ENCODE measurements at places on chromosomes 3 and 15.

GRCh38 chr3:126935756-126936509, 47.0 kb upstream of the PLXNA1 start:
- no peak overlapping the region for H3K4me3 ChIP-seq
- H3K27me3 ChIP-seq = no peaks in the 10 kb centered on the region
- peaks cover 75% of the 10 kb centered on the region for H3K4me1 ChIP-seq
- no peaks in the 10 kb centered on the region for H3K36me3 ChIP-seq
- no peak overlapping the region for H3K27ac ChIP-seq
- no peak for DNase-seq

DNA sequence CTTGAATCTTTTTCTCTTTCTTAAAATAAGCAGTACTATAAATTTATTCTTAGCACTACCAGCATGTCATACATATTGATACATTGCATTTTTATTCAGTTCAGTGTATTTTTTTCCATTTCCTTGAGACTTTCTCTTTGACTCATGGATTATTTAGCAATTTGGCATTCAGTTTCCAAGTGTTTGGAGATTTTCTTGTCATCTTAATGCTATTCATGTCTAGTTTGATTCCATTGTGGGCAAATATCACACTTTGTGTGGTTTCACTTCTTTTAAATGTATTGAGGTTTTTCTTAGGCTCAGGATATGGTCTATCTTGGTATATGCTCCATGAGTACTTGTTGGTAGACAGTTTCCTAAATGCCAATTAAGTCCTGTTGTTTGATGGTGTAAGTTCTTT, 99.5 kb downstream of the CHRNA7 start:
- no peak overlapping the region for H3K27ac ChIP-seq
- H3K36me3 ChIP-seq = no peaks in the 10 kb centered on the region
- H3K4me1 ChIP-seq = no peaks in the 10 kb centered on the region
- H3K4me3 ChIP-seq = no peak overlapping the region
- peaks cover 2% of the 10 kb centered on the region for H3K27me3 ChIP-seq

- no peak for DNase-seq
- no peak overlapping the region for H3K27ac ChIP-seq
- H3K36me3 ChIP-seq = 0 out of 2 replicates have a peak, but pooled peaks cover 2% of the 10 kb centered on the region
- H3K4me1 ChIP-seq = no peaks in the 10 kb centered on the region
- H3K4me3 ChIP-seq = no peak overlapping the region
These were observed 220.5 kb upstream of the SATB1 start for GRCh38 chr3:18645619-18646018.

- no peaks in the 10 kb centered on the region for H3K27me3 ChIP-seq
- no peak for DNase-seq
- H3K4me3 ChIP-seq = no peak overlapping the region
- peak overlapping the region; percentile 2 for H3K27ac ChIP-seq
- peaks cover 51% of the 10 kb centered on the region for H3K36me3 ChIP-seq
These were observed 51.8 kb downstream of the SPRED1 start for GRCh38 chr15:38304481-38304880.

- H3K27ac ChIP-seq = no peak overlapping the region
- no peak overlapping the region for H3K4me3 ChIP-seq
- DNase-seq = no peak
These were observed 179.9 kb downstream of the ZIC1 start for GRCh38 chr3:147589016-147589415.

DNA sequence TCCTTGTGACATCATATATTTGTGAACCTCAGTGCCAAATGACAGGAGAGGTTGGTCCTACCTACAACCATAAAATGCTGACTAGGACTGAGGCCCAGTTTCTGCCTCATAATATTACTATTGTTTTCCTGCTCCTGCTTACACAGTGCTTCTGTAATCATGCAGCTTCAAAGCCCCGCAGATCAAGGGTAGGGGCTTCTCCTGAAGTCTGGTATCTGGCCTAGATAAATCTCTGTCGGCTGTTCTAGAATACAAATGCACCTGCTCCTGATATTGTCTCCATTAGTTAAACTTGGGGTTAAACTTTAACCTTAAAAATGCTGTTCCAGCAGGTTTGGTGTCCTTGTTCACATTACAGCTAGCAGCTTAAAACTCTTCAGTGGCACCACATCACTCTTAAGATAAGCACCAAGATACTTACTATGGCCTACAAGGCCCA, 552.4 kb downstream of the TUSC7 start:
- no peak overlapping the region for H3K27ac ChIP-seq
- no peak overlapping the region for H3K4me3 ChIP-seq
- H3K36me3 ChIP-seq = no peaks in the 10 kb centered on the region
- no peaks in the 10 kb centered on the region for H3K27me3 ChIP-seq
- no peaks in the 10 kb centered on the region for H3K4me1 ChIP-seq

DNA sequence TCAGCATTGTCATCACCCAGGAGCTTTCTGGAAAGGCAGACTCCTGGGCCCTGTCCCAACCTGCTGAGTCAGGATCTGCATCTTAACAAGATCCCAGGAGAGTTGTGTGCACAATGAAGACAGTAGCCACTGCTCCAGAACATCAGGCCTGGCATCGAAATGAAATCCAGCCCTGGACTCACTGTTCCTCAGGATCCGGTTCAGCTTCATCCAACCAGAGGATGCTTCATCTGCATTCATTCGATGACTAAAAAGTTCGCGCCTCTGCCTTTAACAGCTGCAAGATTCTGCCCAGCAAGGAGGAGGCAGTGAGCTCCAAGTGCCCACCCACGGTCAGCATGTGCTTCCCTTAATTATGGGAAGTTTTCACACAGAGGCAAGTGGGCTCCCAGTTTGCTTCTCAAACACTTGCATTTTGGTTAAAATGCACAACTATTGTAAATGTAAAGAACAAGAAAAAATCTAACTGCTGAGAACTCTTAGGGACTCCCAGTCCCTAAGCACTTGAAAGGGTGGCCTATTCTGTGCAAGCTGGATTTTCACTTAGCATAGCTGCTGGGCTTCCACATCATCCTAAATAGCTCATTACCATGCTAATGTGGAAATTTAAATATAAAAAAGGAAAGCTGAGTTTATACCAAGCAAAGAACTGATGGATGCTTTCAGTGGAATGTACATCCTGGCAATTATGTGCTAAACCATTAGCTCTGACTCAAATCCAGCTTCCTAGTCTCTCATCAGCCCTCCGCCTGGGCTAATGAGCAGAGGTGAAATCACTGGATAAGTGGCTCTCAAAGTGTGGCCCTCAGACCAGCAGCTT, 25.5 kb upstream of the ESYT3 start:
- DNase-seq = no peak
- no peak overlapping the region for H3K4me3 ChIP-seq
- peaks cover 16% of the 10 kb centered on the region for H3K36me3 ChIP-seq
- H3K4me1 ChIP-seq = peaks cover 27% of the 10 kb centered on the region
- H3K27ac ChIP-seq = no peak overlapping the region

DNA sequence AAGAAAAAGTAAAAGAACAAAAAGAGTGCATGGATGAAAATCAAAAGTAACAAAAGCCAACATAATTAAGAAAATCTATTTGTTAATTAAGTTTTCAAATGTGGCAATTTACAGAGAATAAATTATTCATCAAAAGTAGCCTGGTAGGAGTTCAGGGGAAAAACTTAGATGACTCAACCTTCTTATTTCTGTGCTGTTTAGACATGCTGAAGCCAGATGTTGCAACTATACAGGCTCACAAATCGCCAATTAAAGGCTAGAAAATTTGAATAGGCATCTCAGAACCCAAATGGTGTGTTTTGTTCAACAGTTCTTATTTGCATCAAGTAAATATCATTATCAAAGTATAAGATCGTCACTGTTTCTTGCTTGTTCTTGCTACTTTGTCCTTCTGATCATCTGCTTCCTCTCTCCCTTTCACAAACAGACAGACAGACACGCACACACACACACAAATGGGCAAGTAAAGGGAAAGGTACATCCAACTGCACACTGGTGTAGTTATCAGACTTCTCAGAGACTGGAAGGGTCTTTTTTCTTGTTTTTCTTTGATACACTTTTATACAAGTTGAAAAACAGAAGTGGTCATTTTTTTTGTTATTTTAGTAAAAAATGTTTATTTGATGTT, 572.2 kb downstream of the MECOM start:
- H3K27me3 ChIP-seq = no peaks in the 10 kb centered on the region
- peak overlapping the region; percentile 51 for H3K27ac ChIP-seq

DNA sequence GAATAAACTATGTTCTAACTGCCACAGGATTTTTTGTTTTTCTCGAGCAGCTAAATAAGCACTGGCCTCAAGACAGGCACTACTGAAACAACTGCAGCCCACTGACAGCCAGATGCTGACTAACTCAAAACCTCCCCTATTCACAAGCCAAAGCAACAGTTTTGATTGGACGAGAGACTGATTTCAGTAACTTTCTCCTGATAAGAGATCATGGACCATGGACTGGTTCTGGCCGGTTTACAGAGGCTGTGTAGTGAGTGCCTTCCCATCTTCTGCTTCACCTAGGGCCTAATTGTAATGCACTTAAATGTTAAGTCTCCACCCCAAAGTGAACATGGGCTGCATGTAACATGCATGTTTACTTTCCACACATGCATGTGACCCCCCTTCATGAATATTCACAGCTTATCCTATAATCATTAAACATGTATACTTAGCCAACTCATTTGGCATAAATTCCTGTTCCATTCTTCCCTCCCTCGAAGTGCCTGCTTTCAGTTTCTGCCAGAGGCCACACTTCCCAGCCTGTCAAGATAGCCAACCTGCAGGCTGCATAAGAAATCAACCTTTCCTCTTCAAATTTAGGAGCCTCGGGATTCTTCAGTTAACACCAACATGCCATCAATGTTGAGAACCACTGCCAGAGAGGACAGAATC, 108.2 kb downstream of the ULK4 start:
- no peak overlapping the region for H3K27ac ChIP-seq
- peaks cover 6% of the 10 kb centered on the region for H3K4me1 ChIP-seq
- DNase-seq = no peak
- H3K4me3 ChIP-seq = 0 out of 2 replicates have a peak overlapping the region, but pooled peaks have one; percentile 14
- H3K27me3 ChIP-seq = peaks cover 2% of the 10 kb centered on the region

DNA sequence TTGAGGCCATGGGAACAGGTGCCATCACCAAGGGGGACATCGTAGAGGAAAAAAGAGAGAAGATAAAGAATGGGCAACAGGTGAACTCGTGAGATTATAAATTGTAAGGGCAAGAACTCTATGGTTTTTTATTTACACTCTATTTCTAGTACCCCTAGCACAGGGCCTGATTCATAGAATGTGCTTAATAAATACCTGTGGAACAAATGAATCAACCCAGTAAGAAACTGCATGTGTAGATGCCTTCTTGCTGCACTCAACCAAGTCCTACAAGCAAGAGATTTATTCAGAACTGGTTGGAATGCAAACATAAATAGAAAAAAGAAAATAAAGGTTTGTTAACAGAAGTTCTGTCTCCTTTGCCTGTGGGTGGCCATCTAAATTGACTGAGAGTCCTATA, 18.7 kb upstream of the KPNA1 start:
- H3K27ac ChIP-seq = peak overlapping the region; percentile 40
- H3K4me1 ChIP-seq = peaks cover 34% of the 10 kb centered on the region
- H3K36me3 ChIP-seq = peaks cover 21% of the 10 kb centered on the region
- peaks cover 2% of the 10 kb centered on the region for H3K27me3 ChIP-seq
- no peak for DNase-seq

DNA sequence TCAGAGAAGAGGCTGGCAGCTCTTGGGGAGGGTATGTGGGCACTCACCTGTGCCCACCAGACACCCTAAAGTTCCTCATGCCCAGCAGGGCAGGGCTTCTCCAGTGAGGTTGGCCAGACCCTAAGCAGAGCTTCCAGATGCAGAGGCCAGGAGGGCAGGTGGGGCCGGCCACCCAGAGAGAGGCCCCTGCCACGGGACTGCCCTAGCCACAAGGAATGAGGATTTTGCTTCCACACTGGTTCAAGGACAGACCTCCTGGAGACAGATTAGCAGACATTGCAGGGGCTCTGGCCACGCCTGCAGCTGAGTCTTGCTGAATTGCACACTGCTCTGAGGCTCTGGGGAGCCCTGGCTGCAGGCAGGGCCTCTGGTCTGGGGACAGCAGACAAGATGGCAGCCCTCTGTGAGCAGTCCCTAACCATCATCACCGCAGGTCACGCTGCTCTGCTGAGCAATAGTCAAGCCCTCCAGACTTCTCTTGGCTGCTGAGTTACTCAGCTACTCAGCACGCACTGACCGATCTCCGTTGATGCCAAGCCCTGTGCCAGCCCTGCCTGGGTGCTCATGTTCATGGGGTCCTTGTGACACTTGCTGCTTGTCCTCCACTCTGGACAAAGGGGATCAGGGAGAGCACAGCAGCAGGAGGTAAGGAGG, 117.4 kb upstream of the ABHD17C start:
- DNase-seq = no peak
- no peak overlapping the region for H3K4me3 ChIP-seq
- H3K4me1 ChIP-seq = peaks cover 49% of the 10 kb centered on the region
- no peak overlapping the region for H3K27ac ChIP-seq
- H3K36me3 ChIP-seq = peaks cover 25% of the 10 kb centered on the region
- H3K27me3 ChIP-seq = peaks cover 5% of the 10 kb centered on the region

DNA sequence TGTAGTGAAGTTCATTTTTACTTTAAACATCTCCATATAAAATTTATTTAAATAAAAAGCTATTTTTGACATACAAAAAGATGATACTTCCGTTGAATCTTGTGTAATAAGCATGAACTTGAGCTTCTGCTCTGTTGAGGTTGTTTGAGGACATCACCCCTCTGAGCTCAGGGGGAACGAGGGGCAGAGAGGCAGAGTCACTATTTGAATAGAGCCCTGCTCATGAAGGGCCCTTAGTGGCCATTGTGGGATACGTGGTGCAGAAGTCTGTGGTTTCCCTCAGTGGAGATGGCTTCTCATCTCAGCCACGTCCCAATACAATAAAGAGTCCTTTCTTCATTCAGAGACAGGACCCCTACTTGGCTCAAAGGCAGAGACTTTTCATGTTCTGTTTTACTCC, 10.6 kb downstream of the CEMIP start:
- H3K36me3 ChIP-seq = no peaks in the 10 kb centered on the region
- H3K27me3 ChIP-seq = peaks cover 2% of the 10 kb centered on the region
- no peak for DNase-seq
- peaks cover 34% of the 10 kb centered on the region for H3K4me1 ChIP-seq

GRCh38 chr3:129605922-129606635, 397 bp downstream of the PLXND1 start:
- DNase-seq = peak; percentile 32
- peak overlapping the region; percentile 95 for H3K4me3 ChIP-seq
- H3K4me1 ChIP-seq = peaks cover 75% of the 10 kb centered on the region
- no peaks in the 10 kb centered on the region for H3K36me3 ChIP-seq
- H3K27me3 ChIP-seq = no peaks in the 10 kb centered on the region

GRCh38 chr15:66472176-66472999, 25.2 kb downstream of the SNAPC5 start:
- H3K4me1 ChIP-seq = peaks cover 15% of the 10 kb centered on the region
- peak; percentile 9 for DNase-seq

DNA sequence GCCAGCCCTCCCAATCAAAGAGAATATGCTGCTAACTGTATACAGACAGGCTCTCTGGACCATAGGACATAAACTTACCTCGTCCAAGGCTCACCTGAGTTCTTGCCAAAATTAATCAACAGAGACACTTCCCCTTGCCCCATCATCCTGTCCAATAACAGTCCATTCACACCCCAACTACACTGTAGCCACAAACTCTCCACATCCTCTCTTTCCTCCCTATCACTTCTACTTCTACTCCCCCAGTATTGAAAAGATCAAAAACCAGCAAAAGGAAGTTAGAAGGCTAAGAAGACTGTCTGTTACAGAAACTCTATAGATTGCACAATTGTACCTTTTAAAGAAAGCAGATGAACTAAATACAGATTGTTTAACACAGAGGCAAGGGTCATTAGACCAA, 133.5 kb upstream of the STT3B start:
- H3K27me3 ChIP-seq = peaks cover 6% of the 10 kb centered on the region
- H3K27ac ChIP-seq = no peak overlapping the region
- no peaks in the 10 kb centered on the region for H3K36me3 ChIP-seq
- no peak for DNase-seq

Data from HFFc6 (cell line).